ENCODE measurements at places on chromosomes 3 and 15. TPM values are rescaled to one million over a fixed set of nuclear protein-coding genes. Genes with fewer than 3 reads are reported as not detected.

- DNase-seq, result no peak
Measured at GRCh38 chr3:123153125-123154019, 48.4 kb upstream of the SEC22A start.

DNA sequence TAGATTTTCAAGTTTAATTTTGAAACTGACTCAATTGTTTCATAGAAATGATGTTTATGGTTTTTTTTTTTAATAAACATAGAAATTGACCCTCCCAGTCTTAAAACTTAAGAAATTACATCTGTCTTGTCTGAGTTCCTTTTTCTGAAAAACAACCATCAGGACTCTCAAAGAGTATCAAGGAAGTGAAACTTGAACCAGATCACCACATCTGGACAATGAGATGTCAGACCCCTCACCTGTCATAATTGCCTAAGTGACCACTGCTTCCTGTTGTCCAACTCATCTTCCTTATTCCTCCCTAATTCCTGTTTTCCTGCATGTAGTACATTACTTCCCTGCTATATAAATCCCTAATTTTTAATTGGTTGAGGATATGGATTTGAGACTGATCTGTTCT lies 441.5 kb upstream of the ARHGEF26 start:
- no peak for DNase-seq

DNA sequence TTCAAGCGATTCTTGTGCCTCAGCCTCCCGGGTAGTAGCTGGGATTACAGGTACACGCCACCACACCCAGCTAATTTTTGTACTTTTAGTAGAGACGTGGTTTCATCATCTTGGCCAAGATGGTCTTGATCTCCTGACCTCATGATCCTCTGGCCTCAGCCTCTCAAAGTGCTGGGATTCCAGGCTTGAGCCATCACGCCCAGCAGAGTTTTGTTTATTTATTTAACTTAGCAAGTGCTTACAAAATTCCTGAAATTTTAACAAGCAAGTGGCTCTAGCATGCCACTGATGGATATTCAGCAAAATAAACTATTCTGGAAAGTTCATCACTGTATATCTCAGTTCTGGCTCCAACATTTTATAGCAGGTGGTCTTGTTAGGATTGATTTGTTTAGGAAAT lies 585.9 kb downstream of the OTOL1 start:
- DNase-seq, result no peak

Gene MAP2K5
- 27.1 TPM for total RNA-seq

DNA sequence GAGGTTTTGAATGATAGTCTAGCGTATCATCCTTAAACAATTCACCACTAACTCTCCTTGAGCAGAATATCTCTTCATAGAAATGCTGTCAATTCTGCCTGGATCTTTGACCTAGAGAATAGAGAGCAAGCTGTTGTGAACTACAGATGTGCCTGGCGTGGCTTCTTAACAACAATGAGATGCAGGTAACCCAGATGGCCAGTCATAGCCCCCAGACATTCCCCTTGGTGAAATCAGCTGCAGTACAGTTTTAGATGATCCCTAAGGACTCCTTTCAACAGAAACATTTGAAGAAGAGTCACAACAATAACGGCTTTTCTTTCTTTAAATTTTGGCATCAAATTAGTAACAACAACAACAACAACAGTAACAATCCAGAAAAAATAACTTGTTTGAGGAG lies 1041.3 kb downstream of the ROBO1 start:
- no peak for DNase-seq

GRCh38 chr3:1404270-1404962 lies 311.6 kb downstream of the CNTN6 start:
- no peak for DNase-seq

- no peak for DNase-seq
Measured at GRCh38 chr3:4850928-4851265, 128.3 kb upstream of the BHLHE40 start.

GRCh38 chr3:173055228-173055933 lies 85.7 kb downstream of the SPATA16 start:
- DNase-seq, result no peak

DNA sequence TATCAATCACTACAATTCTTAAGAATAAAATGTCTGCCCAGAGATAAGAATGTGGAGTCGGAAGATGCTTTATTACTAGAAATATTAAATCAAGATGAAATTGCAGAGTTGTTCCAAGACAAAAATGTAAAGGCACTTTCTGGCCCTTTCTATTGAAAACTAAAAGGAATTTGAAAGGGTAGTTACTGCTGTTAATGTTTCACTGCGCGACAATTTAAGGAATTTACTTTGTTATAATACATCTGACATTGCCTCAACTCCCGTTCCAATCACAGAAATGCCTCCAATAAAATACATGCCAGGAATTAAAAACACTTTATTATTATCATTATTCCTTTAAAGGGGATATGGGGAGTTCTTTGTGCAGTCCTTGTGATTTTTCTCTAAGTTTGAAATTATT lies 26.4 kb downstream of the RSL24D1 start:
- no peak for DNase-seq

DNA sequence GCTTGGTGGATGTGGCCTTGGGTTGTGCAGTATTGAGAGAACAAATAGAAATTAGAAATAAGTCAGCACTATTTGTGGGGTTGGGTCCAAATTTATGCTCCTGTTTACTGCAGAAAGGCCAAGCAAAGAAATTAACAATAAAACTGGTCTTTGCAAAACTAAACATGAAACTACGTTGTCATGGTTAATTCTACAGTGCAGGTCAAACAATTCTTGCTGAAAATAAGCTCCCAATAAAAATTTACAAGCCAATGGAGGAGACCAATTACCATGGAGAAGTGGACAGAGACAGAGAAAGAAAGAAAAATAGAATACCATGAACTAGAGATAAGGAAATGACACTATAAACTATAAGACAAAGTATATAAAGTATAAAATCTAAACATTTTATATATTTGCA lies 101.3 kb downstream of the CDIN1 start:
- DNase-seq, result no peak

GRCh38 chr3:66803721-66804695 lies 194.1 kb upstream of the KBTBD8 start:
- DNase-seq, result no peak

Gene WDR72
- total RNA-seq, result 0.15 TPM

Gene GALNT15
- 35.1 TPM for total RNA-seq

DNA sequence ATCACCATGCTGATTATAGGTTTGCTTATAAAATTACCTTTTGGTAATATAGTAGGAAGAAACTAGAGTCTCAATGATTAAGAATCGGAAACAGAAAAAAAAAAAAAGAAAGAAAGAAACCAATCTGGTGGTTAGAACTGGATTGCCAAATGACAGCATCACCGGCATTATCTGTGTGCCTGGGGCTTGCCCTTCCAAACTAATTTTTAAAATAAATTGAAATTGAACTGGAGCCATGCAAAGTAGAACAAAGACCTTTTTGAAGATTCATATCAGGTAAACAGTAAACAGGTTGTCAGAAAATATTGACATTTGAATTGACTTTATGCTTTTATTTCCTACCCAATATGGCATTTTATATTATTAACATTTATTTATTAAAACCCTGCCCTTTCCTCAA lies 11.2 kb upstream of the CPB1 start:
- no peak for DNase-seq

Gene XCR1
- total RNA-seq, result 0.07 TPM

DNA sequence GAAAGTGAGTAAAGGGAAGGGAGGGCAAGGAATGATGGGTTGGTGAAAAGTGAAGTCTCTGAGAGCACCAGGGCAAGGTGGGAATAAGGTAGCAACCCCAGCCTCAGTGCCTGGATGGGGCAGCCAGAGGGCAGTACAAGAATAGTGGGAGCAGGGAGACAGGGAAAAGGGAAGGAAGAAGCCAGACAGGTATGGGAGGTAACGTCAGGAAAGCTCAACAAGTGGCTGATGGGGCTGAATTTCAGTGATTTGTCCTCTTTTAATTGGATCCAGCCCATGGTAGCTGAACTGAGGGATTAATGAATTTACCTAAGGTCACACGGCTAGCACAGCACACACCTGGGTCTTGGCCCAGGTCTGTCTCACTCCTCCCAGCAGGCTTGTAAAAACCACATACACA lies 12.6 kb downstream of the RORA start:
- DNase-seq, result no peak

GRCh38 chr15:60352525-60352924 lies 45.3 kb downstream of the ANXA2 start:
- no peak for DNase-seq

DNA sequence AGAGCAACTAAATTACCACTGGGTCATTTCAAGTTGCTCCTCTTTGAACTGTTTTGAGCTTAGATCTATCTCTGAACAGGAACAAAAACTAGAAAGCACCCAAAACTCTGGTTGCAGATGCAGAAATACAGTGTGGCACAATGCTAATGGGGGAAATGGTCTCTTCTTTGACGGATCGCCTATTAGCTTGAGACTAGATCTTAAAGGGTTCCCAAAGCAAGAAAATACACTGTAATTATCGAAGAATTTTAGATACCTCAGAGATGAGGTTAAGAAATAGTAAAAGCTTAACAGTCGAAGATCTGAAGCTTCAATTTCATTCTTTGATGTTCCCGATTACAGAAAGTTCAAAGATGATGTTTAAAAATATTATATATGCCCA lies 818 bp downstream of the PPP1R2 start:
- DNase-seq, result no peak

- DNase-seq, result no peak
Measured at GRCh38 chr15:60681353-60681752, 202.4 kb upstream of the ICE2 start.

- no peak for DNase-seq
Measured at GRCh38 chr3:54966979-54967378, 39.1 kb upstream of the LRTM1 start.

DNA sequence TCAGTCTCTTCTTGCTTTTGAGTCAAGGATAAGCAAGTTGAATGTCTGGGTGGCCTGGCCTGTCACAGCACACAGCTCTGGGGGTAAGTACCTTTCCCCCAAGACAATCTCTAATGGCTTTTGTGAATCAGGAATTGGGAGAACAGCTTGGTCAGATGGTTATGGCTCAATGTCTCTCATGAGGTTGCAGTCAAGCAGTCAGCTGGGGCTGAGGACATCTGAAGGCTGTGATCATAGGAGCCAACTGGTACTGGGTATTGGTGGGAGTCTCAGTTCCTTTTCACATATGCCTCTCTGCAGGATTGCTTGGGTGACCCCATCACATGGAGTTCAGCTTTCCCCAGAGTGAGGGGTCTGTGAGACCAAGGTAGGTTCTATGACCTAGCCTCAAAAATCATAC lies 33.0 kb upstream of the TMEM158 start:
- DNase-seq, result no peak

Gene PRR20G
- total RNA-seq, result not detected

Gene FAM81A
- total RNA-seq, result 1.5 TPM

- no peak for DNase-seq
Measured at GRCh38 chr3:65078748-65079147, 390.9 kb upstream of the ADAMTS9 start.

Gene SNRK
- 57.1 TPM for total RNA-seq

- no peak for DNase-seq
Measured at GRCh38 chr3:125132815-125133214, 77.0 kb upstream of the HEG1 start.

Gene ROPN1
- not detected for total RNA-seq

DNA sequence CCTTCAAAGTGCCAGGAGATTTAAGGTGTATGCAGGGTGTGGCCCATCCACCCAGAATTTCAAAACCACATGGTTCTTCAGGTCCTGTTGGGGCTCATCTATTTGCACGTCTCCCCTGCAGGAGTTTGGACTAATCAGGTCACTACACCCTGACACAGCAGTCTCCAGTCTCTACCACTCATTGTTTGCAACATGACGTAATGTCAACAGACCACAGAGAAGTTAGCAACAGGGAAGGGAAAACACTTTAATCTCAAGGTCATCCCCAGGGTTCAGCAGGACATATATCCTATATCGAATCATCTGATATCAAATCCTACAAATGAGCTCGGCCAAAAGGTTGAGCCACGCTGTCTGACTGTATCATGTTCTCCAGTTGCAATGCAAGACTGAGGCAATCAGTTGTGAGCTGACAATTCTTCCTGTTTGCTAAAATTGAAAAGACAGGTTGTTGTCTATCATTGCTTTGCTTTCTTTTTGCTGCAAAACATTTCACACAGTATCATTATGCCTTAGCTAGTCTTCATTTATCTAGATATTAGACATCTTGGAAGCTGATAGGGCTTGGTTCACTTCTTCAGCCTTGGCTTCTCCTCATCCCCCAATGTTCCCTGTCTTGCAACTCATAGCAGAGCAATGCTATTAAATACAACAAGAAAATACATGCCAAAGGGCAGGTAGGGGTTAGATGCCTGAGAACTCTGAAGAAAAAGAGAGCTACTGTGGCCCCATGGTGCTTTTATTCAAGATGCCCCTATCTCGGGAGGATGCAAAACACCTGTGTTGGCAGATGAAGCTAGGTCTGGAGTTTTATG lies 13.4 kb upstream of the LEKR1 start:
- no peak for DNase-seq

Gene SPINK8
- not detected for total RNA-seq

Gene RHOV
- total RNA-seq, result not detected

Gene GALK2
- 91.2 TPM for total RNA-seq

DNA sequence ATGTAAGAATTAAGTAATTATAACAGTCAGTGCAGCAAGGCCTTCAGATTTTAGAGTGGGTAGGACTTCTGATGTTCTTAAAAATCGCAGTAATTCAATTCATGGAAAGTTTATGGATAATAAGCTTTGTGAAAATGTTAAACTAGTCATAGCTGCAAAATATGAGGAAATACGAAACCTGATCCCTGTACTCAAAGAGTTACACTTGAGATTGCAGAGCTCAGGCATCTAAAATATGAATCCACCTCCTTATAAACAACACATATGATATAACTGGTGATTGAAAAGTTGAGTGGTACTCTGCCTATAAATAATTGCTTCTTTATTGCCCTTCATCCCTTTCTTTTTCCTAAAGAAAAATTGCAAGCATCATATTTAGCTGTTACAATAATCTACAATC lies 473.3 kb downstream of the OTOL1 start:
- DNase-seq, result no peak

DNA sequence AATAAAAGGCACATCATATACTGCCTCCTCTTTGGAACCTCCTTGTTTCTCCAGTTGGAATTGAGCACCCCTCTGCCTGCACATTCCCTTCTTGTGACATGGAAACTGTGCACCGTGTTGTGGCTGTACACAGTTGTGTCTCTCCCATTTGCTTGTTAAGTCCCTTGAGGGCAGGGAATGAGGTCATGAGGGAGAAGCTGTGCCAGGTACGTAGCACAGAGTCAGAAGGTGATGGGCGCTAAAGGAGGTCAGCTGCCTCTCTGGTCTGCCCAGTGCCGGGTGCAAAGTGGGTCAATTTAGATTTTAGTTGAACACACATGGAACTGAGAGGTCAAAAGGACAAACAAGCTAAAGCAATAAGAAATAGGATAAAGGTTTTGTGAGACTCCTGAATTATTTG lies 124.4 kb downstream of the FAM43A start:
- DNase-seq, result no peak

GRCh38 chr3:170868577-170869238 lies 1.3 kb downstream of the RPL22L1 start:
- no peak for DNase-seq

Gene C3orf33
- total RNA-seq, result 9.0 TPM

- no peak for DNase-seq
Measured at GRCh38 chr3:138593488-138594149, 441 bp downstream of the CEP70 start.
